Vagina (tissue), 2 donors: ENCODE measurements at places on chromosomes 13 and 19. TPM values are rescaled to one million over a fixed set of nuclear protein-coding genes. Genes with fewer than 3 reads are reported as not detected.

The PCSK4 gene
- 5.4 TPM for total RNA-seq

The CABP5 gene
- not detected for total RNA-seq

The PINLYP gene
- total RNA-seq: 8.8 TPM

The RBM26 gene
- total RNA-seq: 29.0 TPM

The TMC4 gene
- total RNA-seq: 22.3 TPM

The WASF3 gene
- total RNA-seq: 20.4 TPM

The U2AF1L4 gene
- 6.6 TPM for total RNA-seq

The EFNA2 gene
- not detected for total RNA-seq

The RFPL4A gene
- total RNA-seq: not detected

The GARIN5A gene
- total RNA-seq: not detected

The TCF3 gene
- total RNA-seq: 26.0 TPM

The LRRC8E gene
- 6.6 TPM for total RNA-seq

The CBARP gene
- total RNA-seq: 3.9 TPM

The OVOL3 gene
- total RNA-seq: not detected

The LGALS4 gene
- total RNA-seq: not detected

The MEDAG gene
- 46.4 TPM for total RNA-seq

The ERICH6B gene
- total RNA-seq: not detected

The C1QTNF9 gene
- not detected for total RNA-seq

The SELENOW gene
- total RNA-seq: 442 TPM

The OR7C1 gene
- total RNA-seq: 0.74 TPM
